ENCODE measurements at places on chromosomes 16 and 17.

GRCh38 chr16:55703003-55704001 lies 47.5 kb downstream of the SLC6A2 start:
- no peak for DNase-seq

DNA sequence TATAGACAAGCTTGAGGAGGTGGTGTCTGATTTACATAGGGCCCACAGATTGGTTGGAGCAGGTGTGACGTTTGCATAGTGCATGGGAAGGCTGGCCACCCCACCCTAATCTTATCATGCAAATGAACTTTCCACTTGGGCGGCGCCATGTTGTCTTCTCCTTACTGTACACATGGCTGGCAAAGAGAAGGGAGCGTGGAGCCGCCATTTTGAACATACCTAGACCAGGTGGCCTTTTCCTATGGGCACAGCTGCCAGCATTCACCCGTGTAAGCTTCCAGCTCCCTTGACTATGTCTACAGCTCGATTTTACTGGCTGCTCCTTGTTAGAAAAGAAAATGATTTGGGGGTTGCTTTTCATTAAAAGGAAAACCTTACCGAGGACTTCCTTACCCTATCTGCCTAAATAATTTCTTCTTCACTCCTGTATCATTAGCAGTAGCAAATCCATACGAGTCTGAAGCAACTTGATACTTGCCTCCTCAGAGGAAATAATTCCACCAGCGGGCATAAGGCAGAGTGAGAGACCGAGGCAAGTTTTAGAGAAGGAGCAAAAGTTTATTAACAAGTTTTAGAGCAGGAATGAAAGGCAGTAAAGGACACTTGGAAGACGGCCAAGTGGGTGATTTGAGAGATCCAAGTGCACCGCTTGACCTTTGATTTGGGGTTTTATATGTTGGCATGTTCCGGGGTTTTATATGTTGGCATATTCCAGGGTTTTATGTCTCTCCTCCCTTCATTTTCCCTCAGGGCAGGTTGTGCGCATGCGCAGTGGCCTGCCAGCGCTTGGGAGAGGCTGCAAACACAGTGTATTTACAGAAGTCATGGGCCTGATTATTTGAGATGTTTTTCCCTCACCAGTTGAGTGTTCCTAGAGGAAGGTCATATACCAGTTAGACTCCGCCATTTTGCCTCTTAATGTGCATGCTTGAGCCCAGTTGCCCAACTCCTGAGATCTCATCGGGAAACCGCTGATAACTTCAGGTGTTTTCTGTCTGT lies 65.7 kb downstream of the MARF1 start:
- DNase-seq = no peak

DNA sequence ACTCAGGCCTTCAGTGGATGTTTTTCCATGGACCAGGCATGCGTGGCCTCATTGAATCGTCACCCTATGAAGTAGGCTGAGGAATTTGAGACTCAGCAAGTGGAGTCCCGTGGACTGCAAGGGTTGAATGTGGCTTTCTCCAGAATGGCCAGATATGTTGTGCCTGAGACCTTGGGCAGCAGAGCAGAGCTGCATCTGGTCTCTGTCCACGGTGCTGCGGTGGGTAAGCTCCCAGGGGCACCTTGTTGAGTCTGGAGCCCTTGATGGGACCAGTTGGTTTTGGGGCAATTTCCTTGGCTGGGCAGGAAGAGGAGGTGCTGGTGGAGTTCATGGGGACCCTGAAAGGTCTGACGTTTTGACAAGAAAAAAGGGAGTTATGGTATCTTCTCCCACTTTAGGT lies 368.1 kb upstream of the EEF2KMT start:
- no peak for DNase-seq

DNA sequence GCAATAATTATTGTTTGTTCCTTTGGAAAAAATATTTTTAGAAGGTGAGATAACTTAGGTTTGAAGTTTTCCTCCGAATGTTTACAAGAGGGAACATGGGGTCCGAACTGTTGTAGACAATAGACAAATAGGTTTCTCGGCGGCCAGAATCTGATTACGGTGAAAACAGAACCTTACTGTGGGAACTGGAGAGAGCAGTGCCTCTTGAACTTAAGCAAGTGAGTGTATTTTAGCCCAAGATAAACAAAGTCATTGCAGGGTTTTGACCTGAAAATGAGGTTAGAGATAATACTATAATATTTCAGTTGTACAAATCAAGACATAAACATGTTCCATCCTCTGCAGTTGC lies 134.7 kb downstream of the ABCA8 start:
- DNase-seq = no peak

DNA sequence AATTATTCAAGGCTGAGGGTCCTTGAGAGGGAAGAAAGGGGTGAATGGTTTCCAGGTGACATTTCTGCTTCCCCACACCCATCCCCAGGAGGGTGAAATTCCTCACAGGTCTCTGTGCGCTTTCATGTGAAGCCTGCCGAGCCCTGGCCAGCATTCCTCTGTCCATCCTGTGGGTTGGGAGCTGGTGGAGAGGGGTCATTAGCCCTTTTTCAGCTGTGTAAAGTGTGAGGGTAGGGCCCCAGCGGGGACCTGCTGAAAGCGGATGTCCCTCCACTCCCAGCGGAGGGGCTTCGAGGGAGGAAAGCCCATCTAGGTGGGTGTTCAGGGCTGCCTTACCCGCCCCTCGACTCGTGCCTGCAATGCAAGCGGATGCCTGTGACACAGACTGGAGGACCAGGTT lies 53.3 kb upstream of the DLX4 start:
- DNase-seq = no peak
